ENCODE measurements at places on chromosomes 1 and 21.

DNA sequence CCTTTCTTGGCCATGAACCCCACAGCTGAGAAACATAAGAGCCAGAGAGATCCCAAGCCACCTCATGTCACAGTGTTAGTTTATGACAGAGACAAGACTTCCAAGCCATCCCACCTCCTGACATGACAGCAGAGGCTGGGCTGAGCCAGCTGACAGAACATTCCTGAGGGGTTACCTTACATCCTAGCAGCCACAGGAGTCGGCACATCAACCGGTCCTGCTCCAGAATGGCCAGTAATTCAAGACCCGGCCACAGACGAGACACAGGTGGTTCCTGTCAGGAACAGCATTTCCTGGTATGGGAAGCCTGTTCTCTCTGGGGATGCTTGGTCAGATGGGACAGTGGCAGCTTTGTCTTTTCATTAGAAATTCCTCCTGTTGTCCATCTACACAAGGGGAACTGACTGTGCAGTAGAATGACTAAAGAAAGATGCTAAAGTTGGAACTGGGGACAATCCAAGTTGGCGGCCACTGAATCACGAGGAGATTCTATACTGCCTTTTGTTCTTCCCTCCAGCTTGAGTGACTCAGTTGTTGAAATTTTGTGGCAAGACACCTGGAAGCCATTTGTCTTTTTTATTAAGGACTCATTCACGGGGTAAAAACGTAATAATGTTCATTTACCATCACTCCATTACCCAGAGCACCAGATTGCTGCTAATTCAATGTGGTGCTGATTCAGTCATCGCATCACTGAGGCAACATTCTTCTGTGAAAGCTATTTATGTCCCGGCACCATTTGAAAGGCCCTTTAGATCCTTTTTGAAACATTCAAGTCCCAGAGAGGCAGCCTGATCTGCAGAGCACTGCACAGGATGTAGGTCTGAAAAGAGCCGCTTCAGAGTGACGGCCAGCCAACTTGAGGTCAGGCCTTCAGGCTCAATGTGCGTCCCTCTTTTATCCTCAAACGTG, 37.2 kb upstream of the NPL start:
- no peak for DNase-seq

DNA sequence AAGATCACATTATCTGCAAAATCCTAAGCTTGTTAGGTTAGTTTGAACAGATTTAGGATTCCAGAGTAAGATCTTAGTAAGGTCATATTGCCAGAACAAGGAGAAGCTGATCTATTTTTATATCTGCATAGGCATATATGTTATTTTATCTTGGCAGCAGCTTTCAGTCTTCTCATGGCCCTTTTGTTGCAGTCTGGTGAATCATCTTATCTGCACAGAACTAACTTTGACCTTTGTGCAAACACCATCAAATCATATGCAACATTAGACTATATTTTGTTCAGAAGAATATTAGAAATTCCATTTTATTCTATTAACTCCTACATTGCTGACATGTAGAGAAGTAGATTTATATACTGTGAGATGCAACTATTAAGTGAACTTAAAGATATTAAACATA, 107.3 kb downstream of the CLEC20A start:
- no peak for DNase-seq

DNA sequence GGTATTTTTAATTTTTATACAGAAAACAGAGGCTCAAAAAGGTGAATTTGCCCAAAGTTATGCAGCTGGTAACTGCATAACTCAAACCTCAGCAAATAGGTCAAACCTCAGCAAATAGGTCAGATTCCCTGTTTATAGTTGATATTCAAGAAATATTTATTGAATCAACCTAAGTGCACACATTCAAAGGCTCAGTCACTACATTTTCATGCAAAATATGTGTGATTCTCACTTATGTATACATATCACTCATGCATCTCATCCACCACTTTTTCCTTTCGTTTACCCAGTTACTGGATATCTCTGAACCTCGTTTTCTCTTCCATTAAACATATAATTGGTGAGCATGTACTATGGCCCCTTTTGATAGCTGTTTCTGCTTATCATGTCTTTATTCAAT, 158.3 kb upstream of the C1orf21 start:
- DNase-seq, result no peak

GRCh38 chr1:244050014-244050834, 859 bp upstream of the ZBTB18 start:
- no peak for DNase-seq

DNA sequence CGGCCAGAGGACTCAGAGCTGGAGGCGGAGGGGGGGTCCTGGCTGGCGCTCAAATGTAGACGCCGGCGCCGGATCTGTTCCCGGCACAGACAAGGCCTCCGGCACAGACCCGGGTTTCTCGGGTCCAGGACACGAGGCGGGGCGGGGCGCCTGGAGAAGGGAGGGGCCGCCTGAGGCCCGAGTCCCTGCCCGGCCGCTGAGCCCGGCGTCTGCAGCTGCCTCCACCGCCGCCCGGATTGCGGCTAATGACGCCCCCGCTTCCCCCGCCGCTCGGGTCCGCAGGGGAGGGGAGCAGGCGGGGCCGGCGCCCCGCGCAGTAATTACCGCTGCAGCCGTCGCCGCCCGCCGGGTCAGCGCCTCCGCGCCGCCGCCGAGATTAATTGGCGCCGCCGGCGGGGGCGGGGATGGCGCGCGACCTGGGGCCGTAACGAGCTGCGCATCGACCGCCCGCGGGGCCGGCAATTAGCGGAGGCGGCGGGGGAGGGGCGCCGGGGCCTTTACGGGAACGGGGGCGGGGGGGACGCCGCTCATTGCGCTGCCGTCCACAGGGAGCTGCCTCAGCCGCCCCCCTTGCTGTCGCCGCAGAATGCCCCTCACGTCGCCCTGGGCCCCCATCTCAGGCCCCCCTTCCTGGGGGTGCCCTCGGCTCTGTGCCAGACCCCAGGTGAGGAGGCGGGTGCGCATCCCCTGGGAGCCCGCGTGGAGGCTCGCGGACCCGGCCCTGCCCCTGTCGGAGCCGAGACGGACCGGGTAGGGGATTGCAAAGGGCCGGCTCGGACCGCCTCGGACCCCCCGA, 17.3 kb downstream of the NOC2L start:
- DNase-seq, result no peak

GRCh38 chr1:28718586-28719331, 18.0 kb upstream of the YTHDF2 start:
- no peak for DNase-seq

- no peak for DNase-seq
Observed at GRCh38 chr1:175877939-175878737, 134.7 kb upstream of the TNR start.

GRCh38 chr1:163580926-163581325, 259.2 kb downstream of the NUF2 start:
- no peak for DNase-seq

DNA sequence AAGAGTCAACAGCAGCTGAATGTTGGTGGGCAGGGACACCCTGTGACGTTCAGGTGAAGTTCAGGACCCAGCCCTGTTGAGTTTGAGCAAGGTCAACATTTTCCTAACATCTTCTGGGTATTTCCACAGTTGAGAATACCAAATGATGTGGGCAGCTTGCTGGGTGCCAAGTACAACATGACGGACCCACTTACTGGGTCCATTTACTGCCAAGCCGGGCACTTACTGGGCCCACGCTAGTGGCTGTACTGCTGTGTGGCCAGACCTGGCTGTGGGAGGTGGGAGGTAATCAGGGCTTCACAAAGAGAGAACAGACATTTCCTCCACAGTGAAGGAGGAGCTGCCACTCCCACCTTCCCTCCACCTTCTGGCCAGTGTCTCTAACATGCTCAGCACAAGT, 99.2 kb downstream of the PSMG1 start:
- DNase-seq, result no peak

DNA sequence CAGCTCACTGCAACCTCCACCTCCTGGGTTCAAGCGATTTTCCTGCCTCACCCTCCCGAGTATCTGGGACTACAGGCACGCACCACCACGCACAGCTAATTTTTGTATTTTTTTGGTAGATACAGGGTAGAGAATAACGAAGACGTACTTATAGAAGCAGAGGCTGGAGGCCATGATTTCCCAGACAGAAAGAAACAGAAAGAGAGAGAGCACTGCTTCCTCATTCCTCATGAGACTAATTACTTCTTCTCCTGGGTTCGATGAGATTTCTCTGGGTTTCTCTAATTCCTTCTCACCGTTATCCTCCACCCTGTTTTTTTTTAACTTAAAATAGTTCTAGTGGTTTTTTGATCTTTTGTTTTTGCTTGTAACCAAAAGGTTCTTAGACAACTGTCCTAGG, 23.4 kb upstream of the PTP4A2 start:
- no peak for DNase-seq

- no peak for DNase-seq
Observed at GRCh38 chr1:24896596-24897262, 33.3 kb downstream of the RUNX3 start.
